ENCODE measurements at places on chromosomes 16 and 17.

GRCh38 chr17:63735691-63736090 is 5.9 kb downstream of the STRADA start:
- DNase-seq: no peak

DNA sequence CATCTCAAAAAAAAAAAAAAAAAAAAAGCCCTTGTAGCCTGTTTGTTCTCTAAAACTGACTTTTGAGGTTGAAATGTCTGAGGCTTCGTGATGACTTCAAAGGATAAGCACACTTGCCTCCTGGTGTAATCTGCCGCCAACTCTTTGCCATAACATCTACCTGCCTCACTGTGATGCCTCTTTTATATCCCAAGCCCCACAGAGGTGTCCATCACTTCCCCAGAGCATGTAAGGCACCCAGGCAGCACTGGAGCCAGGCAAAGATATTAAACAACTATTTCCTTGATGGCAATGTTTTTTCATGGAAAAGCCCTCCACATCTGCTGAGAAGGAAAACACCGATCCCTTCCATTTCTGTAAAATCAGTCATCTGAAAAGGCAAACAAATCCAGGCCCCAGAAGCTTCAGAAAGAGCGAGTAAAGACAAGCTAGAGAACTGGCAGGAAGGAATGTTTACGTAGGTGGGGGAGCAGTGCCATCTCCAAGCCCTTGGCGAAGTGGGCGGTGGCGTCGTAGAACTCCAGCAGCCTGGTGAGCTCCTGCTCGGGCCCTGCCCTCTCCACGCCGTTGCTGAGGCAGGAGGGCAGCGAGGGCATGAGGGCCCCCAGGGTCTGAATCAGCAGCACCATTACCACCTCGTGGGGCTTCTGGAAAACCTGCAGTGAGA is 28.6 kb downstream of the COG7 start:
- no peak for DNase-seq

DNA sequence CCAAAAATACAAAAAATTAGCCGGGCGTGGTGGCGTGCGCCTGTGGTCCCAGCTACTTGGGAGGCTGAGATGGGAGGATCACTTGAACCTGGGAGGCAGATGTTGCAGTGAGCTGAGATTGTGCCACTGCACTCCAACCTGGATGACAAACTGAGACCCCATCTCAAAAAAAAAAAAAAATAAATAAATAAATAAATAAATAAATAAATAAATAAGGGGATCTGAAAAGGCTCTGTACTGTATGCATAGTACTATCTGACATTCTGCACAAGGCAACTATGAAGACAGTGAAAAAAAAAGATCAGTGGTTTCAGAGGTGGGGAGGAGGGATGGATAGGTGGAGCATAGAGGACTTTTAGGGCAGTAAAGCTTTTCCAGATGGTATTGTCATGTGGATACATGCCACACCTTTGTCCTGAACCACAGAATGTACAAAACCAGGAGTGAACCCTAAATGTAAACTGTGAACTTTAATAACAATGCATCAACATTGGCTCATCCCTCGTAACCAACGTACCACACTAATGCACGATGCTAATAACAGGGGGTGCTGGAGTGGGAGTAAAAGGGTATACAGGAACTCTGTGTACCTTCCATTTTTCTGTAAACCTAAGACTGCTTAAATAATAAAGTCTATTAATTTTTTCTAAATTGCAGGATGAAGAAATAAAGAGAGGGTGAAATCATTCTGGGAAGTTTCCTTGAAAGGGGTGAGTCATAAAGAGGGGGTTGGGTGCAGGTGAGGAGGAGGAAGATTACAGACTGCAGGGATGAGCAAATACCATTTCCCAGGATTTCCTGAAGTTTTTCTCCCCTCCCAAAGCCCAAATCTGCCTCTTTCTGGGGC is 155.8 kb upstream of the SDK2 start:
- peak; percentile 89 for DNase-seq

GRCh38 chr17:15106540-15106939 is 158.6 kb downstream of the PMP22 start:
- DNase-seq: peak; percentile 28

- DNase-seq: peak; percentile 95
Observed at GRCh38 chr17:80501741-80502577, 25.6 kb upstream of the NPTX1 start.

DNA sequence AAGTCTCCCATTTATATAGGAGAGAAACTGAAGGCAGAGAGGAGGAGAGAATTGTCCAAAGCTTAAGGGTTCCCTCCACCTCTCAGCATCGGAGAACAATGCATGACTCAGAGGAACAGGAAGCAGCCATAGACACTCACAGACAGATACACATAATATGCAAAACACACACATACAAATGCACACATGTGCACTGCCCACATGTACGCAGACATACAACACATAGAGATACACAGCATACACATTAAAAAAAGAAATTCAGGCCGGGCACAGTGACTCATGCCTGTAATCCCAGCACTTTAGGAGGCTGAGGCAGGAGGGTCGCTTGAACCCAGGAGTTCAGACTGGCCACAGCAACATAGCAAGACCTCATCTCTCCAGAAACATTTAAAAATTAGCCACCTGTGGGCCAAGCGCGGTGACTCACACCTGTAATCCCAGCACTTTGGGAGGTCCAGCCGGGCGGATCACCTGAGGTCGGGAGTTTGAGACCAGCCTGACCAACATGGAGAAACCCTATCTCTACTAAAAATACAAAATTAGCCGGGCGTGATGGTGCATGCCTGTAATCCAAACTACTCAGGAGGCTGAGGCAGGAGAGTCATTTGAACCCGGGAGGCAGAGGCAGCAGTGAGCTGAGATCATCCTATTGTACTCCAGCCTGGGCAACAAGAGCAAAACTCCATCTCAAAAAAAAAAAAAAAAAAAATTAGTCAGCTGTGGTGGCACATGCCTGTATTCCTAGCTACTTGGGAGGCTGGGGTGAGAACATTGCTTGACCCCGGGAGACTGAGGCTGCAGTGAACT is 11.3 kb downstream of the ERAL1 start:
- no peak for DNase-seq

- no peak for DNase-seq
Observed at GRCh38 chr16:84965428-84966415, 45.6 kb downstream of the ZDHHC7 start.

DNA sequence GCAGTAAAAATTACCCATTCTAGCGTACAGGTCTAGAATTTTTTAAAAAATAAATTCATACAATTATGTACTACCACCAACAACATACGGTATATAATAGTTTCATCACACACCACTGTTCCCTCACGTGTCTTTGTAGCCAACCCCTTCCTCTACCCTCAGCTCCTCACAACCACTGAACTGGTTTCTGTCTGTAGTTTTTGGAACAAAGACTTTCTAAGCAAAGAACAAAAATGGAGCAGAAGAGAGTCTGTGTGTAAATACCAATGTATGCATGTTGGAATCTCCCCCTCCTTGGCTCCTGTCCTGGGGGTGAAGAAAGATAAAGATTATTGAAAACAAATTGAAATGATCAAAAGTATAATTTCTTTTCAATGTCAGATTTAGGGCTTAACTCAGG is 31.9 kb upstream of the CCR7 start:
- DNase-seq: no peak

DNA sequence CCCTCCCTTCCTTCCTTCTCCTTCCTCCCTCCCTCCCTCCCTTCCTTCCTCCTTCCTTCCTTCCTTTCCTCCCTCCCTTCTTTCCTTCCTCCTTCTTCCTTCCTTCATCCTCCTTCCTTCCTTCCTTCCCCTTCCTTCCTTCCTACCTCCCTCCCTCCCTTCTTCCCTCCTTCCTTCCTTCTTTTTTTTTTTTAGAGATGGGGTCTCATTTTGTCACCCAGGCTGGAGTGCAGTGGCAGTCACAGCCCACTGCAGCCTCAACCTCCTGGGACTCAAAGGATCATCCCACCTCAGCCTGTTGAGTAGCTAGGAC is 44.6 kb downstream of the COX4I1 start:
- no peak for DNase-seq

DNA sequence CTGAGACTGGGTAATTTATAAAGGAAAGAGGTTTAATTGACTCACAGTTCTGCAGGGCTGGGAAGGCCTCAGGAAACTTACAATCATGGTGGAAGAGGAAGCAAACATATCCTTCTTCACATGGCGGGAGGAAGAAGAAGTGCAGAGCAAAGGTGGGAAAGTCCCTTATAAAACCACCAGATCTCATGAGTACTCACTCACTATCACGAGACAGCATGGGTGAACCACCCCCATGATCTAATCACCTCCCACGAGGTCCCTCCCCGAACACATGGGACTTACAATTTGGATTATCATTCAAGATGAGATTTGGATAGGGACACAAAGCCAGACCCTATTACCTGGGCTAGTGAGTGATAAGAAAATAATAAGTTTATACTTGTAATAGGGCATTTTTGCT is 70.6 kb upstream of the HS3ST2 start:
- no peak for DNase-seq

DNA sequence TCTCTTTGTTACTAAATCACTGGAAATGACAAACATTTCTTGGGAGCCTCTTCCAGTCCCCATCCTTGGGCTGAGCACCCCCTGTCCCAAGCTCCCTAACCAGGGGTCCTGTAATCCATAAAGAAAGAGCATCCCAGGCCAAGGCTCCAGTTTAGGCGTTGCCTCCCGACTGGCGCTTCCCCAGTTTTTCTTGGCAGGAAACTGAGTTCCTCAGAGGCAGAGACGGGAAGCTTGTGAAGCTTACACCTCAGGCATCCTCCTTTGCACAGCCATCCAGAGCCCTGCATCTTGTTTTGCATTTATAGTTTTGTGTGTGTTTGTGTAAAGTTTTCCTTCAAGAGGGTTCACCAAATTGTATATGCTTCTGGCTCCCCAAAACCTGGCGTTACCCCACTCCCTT is 7.1 kb downstream of the COPZ2 start:
- DNase-seq: peak; percentile 43

DNA sequence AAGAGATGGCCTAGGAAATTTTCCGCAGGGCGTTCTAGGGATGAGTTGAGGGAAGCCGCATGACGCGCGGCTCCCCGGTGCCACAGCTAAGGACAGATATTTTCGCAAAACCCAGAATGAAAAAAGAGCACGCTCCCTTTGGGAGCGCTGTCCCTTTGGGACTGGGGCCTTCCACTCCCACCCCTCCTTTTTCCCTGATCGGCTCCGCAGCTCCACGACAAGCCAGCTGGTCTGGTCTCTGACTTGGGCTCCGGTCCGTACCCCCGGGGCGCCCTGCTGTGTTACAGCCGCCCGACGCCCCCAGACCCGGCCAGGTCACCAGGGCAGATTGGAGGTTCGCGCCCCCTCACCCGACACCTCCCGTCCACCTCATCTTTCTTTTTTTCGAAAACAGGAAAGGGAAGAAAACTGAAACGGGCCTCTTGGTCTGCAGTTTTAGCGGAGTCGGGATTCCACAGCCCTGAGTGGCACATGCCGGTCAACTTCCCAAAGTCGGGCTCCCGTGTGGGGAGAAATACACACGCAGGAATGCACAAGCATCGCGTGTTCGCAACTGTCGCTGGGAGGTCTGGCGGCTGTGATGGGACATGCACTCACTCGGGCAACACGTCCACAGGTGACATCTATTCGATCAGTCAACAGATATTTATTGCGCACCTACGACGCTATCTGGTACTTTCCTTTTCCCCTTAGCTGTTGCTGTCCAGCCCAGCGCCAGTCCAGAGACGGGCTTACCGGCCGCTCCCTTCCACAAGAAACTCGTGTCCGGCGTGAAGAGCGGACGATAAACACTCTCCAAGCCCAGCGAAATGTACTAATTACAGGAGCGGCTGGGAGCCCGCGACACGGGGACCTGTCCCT is 3.9 kb upstream of the SOX9 start:
- DNase-seq: no peak

DNA sequence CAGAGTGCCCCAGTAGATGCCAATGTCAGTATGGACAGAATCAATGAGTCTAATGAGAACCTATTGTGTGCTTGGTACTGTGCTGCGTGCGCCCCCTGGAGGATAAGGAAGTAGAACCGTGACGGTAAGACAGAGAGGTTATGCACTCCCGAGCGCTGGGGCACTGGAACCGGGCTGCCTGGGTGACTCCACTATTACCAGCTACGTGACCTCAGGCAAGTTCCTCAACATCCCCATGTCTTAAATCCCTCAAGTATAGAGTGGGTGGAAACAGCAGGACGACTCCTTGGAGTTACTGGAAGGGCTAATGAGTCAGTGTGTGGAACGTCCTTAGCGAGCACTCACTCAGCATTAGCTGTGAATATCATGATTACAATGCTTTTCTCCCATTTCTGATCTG is 16.2 kb downstream of the CHST4 start:
- peak; percentile 47 for DNase-seq

- DNase-seq: no peak
Observed at GRCh38 chr17:42441371-42442195, 17.1 kb upstream of the ATP6V0A1 start.

GRCh38 chr17:27293359-27293897 is 486 bp upstream of the WSB1 start:
- no peak for DNase-seq

DNA sequence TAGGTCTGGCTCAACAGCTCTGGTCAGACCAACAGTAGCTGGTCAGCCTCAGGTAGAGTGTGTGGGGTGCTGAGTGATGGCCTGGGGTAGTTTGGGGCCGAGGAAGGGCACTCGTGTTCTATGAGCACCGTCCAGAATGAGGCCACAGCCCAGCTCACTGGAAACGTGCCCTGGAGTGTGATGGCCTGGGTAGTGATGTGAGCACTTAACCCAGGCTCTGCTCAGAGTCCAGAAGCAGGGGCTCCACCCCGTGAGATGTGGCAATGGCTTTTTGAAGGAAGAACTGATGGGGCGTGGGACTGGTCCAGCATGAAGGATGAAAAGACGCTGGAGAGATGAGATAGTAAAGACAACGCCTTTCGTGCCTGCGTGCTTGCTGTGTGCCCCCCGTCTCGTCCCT is 35.3 kb downstream of the NTN1 start:
- no peak for DNase-seq

DNA sequence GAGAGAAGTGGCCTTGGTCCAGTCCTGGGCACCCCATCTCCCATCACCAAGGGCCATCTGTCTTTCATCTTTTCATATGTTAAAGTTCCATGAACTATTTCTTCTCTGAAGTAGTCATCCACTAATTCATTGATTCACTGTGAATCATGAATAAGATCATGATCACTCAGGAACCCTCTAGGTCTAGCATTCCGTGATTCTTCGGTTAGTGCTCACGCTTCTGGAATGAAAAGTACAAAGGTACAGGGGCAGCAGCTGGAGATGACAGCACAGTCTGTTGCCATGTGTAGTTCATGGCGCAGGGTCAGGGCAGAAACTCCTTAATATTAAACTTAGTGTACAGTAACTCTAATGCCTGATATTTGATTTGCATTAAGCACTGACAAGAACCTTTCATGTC is 127.1 kb downstream of the CDH13 start:
- peak; percentile 59 for DNase-seq

- DNase-seq: peak; percentile 72
Observed at GRCh38 chr17:12667299-12667958, 1.7 kb downstream of the MYOCD start.

DNA sequence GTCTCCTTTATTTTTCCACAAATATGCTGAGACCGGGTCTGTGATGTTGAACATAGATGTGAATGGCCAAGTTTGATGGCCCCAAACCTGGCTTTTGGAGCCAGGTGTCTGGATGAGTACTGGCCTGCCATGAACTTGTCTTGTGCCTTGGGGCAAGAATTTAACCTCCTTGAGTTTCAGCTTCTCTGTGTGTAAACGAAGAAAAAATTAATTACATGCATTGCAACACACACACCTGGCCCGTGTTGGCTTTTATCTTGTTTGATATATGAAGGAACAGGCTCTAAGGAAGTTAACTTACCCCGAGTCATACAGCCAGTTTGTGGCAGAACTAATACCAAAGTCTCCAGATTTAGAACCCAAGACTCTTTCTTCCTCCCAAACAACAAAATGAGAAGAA is 13.1 kb downstream of the FBXO39 start:
- no peak for DNase-seq
